ENCODE measurements at places on chromosomes 2 and 18. TPM values are rescaled to one million over a fixed set of nuclear protein-coding genes. Genes with fewer than 3 reads are reported as not detected.

GALNT14 gene
- 4.6 TPM for total RNA-seq

DNA sequence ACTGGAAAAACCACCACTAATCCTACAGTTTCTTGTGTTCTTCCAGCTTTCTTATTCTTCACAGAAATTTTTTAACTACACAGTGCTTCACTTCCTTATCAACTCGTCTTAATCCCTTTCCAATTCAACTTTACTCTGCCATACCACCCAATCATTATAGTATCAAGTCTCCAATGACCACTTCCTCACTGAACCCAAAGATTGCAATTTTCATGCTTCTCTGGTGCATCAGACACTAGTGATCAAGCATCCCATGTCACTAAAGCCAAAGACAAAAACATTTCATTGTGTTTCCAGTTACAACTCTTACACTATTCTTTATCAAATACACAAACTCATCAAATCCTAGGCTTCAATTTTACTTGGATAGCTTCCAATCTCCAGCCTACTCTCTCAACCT is 9.5 kb downstream of the CHAC2 start:
- DNase-seq, result no peak

- no peak for DNase-seq
These were observed 113.7 kb downstream of the PRKCE start for GRCh38 chr2:45765007-45765727.

DNA sequence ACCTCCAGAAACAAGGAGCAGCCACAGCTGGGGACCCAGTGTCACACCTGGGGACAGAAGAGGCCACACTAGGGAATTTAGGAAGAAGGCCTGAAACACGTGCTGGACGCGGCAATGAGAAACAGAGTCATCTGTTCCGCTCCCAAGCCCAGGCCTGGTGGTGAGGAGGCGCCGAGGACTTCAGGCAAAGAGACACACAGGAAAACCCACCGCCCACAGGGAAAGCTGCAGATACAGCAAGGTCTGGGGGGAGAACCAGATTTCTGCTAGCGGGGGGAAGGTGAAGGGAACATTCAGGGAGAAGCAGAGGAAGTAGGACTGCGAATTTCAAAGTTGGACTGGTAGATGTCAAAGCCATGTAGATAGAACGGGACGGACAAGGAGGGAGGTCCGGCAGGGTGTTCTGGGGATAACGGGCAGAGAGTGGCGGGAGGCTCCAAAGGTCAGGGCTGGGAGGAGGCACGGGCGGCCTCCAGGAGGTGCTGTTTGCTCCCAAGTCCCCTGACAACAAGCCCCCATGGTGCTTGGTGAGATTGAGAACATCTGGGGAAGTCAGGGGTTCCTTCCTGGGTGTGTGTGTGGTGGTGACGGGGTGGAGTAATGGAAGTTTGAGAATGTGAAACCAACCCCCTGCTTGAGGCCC is 351.7 kb upstream of the MYT1L start:
- DNase-seq, result no peak

- peak; percentile 90 for DNase-seq
These were observed at the start of gene HK2 for GRCh38 chr2:74833418-74834233. HK2 (plus strand) TSS chr2:74834127; CDS start chr2:74834581, 454 bp downstream.

DNA sequence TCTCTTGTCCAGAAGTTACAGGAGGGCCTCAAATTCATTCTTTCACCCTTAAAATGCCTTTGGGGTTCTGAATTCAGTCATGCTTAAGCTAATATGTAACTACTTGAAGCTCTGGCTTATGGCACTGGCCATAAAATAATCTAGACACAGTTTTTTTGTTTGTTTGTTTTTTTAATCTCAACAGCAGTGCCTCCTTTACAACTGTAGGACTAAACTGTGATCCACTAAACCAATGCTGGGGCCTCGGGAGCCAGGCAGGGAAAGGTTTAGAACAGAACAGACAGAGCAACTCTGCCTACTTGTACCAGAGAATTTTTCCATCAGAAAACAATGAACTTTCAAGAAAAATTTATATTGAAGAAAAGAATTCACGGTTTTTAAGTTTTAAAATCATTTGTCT is 1.7 kb downstream of the STAM2 start:
- no peak for DNase-seq

DNA sequence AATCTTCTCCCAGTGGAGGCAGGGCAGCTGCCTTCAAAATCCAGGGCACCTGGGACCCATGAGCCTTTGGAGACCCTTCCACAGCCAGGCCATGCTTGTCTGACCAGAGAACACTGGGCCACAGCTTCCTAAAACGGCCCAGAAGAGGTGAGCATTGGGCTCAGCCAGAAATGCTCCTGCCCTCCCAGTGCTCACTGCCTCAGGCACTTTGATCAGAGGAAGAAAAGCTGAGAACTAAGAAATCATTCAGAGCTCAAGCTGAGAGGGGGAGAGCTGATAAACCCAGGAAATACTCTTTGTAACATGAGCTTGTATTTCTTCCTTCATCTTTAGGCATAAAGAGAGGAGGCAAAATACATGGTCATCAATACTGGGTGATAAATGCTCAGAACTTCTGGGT is 365.5 kb upstream of the KLHL29 start:
- no peak for DNase-seq

- DNase-seq, result no peak
These were observed 46.5 kb upstream of the EPG5 start for GRCh38 chr18:46013484-46014189.

- DNase-seq, result no peak
These were observed 135.6 kb upstream of the SMIM21 start for GRCh38 chr18:75563150-75563549.

- no peak for DNase-seq
These were observed 21.7 kb downstream of the ZDBF2 start for GRCh38 chr2:206296128-206296527.

DNA sequence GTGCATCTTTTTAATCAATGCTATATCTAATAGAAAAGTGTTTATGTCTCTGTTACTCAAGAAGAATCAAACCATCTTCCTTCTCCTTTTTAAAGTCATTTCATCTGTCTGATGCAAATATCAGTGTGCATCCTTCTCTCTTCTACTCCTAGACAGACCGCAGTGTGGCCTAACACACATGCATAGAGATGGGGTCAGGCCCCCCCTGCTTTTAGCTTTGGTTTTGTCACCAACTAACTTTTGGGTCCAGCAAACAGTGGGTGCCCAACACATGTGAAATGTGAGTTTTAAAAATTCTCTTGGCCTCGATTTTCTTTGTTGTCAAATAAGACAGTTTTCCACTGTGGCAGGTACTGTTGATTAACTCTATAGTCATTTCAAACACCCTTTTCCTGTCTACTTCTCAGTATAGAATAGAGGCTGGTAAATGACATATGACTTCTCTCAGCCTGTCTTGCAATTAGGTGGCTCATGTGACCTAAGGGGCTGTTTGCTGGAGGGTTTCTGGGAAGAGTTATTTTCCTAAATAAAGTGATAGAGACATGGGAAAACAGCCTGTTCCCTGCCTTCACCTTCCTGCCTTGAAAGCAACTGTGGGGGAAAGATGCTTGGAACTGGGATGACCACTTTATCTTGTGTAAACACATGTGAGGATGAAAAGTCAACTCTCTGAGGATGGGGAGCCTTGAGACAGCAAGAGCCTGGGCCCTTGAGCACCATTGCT is 65.7 kb upstream of the DARS1 start:
- DNase-seq, result no peak

- DNase-seq, result no peak
These were observed 204.0 kb downstream of the PARD3B start for GRCh38 chr2:204749319-204749718.

GRCh38 chr2:29236074-29236473 is 120.9 kb downstream of the CLIP4 start:
- DNase-seq, result no peak

GRCh38 chr2:230947908-230948365 is 22.9 kb upstream of the GPR55 start:
- no peak for DNase-seq

- no peak for DNase-seq
These were observed 145.7 kb upstream of the KLF7 start for GRCh38 chr2:207311316-207312005.

DNA sequence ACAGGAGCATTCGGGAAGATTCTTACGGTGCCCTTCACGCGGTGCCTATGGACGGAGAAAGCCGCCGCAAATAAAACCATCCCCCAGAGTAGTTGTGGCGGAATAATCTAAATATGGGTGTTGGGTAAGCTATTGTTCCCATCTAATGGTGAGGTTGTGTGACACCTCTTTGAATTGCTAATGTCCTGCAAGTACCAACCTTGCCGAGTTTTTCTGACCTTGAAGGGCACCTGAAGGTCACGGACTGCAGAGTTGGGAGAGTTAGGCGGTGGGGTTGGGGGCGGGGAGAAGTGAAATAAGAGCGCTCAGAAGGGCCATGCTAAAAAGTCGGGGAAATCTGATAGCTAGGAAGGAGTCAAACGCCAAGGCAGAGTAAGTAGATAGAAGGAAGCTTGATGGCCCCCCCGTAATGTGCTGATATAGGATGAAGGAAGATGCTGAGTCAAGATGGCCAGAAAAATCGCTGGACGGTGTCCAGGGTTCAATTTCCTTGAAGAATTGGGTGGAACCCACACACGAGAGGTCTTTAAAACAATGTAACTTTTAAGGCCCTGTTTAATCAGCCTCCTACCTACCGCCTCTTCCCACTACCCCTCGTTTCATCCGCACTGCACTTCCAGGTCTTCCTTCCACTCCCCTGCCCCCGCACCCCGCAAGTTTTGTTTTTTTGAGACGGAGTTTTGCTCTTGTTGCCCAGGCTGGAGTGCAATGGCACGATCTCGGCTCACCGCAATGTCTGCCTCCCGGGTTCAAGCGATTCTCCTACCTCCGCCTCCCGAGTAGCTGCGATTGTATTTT is 600 bp downstream of the KATNAL2 start:
- no peak for DNase-seq

- no peak for DNase-seq
These were observed 105.1 kb downstream of the MAPK4 start for GRCh38 chr18:50665015-50665414.

DNA sequence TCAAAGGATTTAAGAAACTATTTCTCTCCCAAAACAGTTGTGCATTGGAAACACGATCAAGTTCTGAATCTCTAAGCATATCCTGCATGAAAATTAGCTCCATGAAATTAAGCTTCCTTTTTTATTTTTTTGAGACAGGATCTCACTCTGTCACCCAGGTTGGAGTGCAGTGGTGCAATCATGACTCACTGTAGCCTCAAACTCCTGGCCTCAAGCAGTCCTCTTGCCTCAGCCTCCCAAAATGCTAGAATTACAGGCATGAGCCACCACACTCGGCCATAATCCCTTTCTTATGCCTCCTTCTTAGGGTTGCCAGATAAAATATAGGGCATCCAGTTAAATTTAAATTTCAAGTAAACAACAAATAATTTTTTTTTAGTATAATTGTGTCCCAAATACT is 124.4 kb downstream of the ARL4C start:
- no peak for DNase-seq

DNA sequence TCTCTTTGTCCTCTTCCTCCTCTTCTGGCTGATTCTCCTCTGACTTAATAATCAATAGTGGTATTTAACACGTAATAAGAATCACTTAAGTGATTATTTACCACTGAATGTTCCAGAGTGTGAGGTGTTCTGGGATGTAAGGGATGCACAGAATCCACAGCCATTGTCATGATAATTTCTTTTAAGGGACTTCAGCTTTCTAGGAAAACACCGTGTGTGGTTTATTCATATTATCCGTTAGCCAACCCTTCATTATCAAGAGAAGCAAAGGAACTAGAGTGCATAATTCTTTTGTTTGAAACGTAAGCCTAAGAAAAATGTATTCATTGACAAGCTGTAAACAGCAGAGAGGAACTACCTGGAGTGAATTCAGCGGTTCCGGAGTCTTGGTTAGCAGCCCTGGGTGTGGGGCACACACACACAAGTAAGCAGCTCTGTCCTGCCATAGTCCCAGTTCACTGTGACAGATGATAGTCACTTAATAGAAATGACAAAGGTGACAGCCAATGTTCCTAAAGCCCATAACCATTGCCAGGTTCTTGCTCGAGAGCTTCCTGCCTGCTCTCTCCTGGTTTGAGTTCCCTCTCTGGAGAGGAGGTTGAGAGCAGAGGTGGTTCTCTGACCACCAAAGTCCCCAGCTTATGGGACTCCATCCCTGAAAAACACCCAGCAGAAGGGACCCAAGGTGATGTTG is 101.9 kb downstream of the ACOXL start:
- DNase-seq, result no peak

- DNase-seq, result no peak
These were observed 985 bp downstream of the ILKAP start for GRCh38 chr2:238202326-238203093.

Measured in spinal cord (tissue), 10 donors.